ENCODE measurements at places on chromosomes 5 and 9.

DNA sequence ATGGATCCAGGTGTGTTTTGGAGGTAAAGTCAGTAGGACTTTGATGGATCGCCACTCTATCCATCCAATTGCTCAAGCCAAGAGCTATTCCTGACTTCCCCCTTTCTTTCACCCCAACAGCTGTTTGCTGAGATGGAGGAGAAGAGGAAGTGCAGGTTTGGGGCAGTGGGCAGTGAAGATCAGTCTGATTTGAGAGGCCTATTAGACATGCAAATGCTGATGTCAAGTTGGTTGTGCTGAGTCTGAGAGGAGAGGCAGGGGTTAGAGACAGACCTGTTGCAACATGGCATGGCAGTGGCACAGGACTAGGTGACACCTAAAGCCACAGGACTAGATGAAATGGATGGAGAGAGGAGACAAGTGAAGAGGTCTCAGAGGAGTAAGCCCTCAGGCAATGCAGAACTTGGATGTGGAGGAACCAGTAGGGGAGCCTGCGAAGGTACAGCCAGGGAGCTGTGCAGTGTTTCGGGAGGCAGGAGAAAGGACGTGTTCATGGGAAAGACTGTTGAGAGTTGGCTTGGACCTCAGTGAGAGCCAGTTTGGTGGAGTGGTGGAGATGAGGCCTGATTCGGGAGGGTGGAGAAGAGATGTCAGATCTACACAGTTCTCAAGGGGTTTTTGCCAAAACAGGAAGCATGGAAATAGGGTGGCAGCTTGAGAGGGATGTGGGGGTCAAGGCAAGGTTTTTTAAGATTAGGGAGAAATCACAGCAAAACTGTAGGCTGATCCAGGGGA, 175.0 kb downstream of the MACROH2A1 start:
- no peak for DNase-seq

GRCh38 chr5:55777332-55777731, 39.5 kb downstream of the DDX4 start:
- no peak for DNase-seq

GRCh38 chr5:15798006-15798405, 298.0 kb downstream of the FBXL7 start:
- no peak for DNase-seq

GRCh38 chr5:29042152-29042551, 2003.8 kb upstream of the CDH9 start:
- no peak for DNase-seq

DNA sequence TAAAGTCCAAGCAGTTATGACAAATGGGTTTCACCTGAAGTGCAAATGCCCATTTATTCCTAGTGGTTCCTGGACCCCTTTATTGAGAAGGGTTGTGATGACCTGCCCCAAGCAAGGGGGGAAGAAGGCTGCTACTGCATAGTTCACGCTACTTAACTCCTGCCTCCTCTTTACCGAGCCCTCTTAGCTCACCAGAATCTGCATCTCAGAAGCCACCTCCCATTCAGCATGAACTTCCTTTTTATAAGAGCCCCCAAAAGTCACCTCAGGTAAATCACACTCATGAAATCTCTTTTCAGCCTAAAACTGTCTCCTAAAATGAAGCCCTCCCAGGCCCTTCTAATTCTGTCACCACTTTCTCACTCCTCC, 26.6 kb upstream of the C9orf72 start:
- no peak for DNase-seq

DNA sequence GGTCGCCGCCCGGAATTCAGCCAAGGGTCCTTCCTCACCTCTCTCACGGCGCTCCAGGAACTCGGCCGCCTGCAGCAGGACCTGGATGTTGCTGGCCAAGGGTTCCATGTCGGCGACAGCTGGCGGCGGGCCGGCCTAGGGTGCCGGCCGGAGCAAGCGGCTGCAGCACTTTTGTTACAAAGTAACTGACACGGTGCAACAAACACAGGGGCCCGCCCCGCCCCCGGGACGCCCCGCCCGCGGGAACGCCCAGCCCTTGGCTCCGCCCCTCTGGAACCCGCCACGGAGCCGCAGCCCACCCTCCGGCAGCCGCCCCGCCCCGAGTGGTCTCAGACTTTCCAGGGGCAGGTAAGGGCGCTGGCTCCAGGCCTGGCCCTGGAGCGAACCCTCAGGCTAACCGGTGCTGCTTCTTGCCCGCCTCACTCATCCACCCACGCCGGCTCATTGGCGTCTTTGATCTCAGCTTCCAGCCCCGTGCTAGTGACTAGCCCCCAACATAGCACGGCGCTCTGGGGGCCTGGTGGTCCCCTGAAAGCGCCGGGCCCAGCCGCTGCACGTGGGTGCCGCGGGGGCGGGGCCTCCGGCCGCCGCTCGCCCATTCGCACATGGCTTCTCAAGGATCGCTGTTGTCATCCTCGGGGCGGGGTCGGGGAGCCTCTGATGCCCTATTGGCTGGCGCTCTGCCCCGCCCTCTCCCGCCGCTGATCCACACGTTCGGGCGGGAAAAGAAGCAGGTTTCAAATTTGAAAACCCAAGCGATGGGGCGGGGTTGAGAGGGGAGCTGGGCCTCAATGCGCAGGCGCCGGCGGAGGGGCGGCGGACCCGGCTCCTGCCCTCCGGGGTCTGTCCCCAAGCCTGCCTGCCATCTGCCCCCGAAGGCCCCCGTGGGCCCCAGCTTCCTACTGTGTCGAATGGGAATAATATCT, at the start of gene MXD3:
Gene MXD3, minus strand, starts transcription at position 176 of the 926 bp plus-strand sequence. Its CDS starts 68 bp downstream, at position 108.
- DNase-seq = peak; percentile 97

DNA sequence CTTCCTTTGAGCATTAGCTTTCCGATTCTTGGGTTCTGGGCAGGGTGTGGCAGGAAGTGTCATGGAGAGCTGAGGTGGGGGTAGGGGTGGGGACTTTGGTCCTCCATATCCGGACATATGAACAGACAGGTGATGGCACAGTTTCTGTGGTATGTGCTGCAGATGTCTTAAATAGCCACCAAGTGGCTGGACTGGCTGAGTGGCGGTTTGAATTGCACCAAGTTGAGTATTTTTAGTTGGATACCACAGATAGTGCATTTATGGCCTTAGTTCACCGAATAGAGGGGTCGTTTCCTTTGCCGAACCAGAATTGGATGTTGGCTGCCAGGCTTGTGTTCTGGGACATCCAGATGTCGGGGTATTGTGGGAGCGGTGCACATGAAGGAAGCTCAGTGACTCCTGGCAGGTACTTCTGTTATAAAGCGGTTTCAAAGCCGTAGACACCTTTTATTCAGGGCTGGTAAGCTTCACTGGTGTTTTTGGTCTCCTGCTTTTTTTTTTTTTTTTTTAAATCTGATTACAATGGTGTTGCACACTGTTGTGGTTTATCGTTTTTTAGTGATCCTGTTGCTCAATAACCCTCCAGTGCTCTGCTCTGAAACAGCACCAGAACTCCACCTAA, 15.1 kb upstream of the TNFAIP8 start:
- no peak for DNase-seq

DNA sequence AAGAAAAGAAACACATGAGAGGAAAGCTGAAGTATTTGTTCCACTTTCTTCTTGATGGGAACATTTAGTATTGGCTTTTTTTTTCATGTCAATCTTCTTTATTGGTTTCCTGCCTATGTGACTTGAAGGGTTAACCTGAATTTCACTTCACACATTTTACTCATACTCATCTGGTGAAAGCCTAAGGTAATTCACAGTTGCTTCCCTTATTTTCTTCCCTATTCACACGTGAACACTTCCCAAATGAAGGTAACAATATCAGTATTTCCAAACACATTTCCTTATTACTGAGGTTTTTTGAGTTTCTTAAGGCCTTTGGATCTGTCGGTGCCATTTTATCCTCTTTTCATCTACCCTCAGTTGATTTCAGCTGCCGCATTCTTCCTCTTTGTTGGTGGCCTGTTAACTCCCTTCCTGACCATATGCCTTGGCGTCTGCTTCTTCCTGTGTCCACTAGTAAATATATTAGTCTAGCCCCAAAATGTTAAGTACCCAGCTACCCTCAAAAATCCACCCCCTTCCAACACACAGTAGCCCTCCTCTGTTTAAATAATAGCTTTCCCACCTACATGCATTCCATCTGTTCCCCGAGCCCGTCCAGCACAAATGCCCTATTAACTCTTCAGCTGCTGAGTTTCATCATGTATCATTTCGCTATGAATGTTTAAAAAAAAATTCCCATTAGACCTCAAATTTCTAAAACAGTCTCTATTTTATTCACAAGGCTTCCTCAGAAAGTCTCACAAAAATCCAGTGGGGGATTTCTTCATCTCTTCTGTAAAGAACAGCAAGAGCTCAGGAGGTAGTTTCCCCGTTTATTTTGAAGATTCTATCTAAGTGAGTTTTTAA, 97.3 kb downstream of the USP20 start:
- DNase-seq = no peak

DNA sequence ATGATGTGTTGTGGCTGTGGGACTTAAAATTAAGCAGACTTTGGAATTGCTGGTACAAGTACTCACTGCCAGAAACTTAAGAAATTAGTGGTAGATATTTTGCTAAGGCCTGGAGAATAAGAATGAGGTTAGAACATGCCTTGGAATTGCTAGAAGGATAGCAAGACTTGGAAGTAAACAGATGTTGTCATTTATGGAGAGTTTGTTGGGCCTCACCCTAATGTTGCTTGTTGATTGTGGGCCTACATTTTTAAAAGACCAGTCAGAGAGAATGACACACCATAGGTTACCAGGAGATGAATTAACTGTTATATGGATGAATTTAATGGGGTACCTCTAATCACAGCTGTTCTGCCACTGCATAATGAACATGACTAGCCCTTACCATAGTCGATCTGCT, 120.1 kb upstream of the GAS1 start:
- DNase-seq = no peak

DNA sequence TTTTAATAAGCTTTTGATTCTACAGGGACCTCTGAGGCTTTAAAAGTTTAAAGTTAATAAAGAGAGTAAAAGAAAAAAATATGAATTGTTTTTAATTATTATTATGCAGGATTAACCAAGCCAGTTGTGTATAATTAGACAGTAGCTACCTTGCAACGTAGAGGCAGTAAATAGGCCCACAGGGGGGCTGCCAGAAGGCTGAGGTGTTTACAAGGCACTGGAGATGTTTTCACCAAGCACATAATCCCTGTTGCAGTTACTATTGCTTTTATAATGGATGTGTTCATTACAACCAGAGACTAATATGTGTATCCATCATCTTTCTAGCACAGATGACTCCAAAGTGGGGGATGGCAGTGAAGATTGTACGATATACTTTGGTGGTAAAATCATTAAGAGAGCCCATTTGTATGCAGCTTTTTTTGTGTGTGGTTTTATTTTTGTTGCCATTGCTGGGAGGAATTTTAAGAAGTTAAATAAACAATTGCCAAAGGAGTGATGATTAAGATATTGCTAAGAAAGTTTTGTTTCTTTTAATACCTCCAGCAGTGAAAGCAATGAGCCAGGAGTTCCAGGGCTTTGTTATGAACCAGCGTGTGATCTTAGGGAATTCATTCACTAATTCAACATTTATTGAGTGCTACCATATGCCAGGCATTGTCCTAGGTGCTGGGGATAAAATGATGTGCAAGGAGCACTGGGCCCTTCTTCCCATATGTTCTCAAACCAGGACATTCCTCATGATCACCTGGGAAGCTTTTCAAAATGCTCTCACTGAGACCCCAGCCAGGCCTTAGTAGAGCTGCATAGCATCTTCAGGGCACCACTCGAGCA, 138.7 kb upstream of the EFNA5 start:
- DNase-seq = no peak

DNA sequence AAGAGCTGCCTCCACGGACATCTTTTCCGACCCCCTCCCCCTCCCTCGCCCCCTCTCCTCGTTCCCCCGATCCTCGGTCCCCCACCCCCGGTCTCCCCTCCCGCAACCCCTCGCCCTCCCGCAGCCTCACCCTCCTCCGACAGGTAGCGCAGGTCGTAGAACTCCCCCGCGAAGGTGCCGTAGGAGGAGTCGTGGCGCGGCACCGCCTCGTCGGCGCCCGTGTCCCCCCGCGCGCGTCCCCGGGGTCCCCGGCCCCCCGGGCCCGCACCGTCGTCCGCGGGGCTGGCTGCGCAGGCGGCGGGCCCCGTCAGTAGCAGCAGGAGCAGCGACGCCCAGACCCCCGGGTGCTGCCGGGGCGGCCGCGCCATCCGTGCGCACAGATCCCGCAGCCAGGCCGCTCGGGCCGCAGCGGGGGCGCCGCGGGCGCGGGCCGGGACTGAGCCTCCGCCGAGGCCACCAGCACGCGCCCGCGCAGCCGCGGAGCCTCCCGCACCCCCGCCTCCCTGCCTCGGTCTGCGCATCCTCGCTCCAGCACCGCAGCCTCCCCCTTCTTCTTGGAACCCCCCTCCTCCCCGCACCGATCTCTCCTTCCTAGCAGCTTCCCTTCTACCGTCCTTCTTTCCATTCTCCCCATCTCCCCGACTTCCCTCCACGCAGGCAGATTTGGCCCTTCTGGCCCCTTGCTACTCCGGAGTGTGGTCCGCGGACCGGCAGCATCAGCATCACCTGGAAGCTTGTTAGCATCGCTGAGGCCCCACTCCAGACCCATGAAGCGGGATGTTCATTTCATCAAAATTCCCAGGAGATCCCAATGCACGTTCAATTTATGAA, at the start of gene FRRS1L:
Gene FRRS1L, minus strand, starts transcription at position 479 of the 831 bp plus-strand sequence. Its CDS starts 111 bp downstream, at position 368.
- no peak for DNase-seq

DNA sequence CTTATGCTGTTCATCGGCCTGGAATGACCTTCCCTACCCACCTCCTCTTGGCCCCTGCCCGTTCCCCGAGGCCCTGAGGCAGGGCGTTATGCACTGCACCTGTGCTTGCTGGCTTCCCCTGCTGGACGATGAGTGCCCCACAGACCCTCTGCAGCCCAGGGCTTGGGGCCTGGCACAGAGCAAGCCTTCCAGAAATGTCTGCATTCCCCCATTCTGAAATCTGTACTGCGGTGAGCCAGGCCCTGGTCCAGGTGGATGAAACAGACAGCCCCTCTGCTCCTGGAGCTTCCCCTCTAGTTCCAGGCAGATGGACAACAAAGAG, 35.0 kb downstream of the UNC5A start:
- no peak for DNase-seq

DNA sequence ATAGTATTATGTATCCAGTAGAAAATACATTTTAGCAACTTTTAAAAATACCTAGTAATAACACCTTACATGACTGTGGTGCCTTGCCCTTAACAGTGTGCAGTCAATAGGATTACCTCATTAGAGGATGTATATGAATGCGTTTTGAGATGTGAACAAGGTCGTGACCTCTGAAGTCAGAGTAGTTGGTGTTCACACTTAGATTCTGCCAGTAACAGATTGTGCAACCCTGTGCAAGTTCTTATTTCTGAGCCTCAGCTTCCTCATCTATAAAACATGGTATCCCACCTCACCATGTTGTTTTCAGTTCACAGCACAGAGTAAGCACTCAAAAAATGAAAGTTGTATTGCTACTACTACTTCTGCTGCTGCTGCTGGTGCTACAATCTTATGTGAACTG, 347.3 kb downstream of the KDM4C start:
- DNase-seq = no peak

GRCh38 chr5:17256839-17257238, 39.4 kb downstream of the BASP1 start:
- no peak for DNase-seq
